ENCODE measurements at places on chromosomes 1 and 21. TPM values are rescaled to one million over a fixed set of nuclear protein-coding genes. Genes with fewer than 3 reads are reported as not detected.

Gene AMY1B
- not detected for total RNA-seq

Gene TSPEAR
- total RNA-seq: not detected

Gene UTS2
- total RNA-seq: not detected

Gene CFAP57
- total RNA-seq: not detected
